Activated T-cell treated with anti-CD3 and anti-CD28 coated beads for 1 hour (primary cell): ENCODE measurements at places on chromosomes 7 and 10.

GRCh38 chr7:44735403-44736165 is 13.1 kb upstream of the ZMIZ2 start:
- DNase-seq = no peak

DNA sequence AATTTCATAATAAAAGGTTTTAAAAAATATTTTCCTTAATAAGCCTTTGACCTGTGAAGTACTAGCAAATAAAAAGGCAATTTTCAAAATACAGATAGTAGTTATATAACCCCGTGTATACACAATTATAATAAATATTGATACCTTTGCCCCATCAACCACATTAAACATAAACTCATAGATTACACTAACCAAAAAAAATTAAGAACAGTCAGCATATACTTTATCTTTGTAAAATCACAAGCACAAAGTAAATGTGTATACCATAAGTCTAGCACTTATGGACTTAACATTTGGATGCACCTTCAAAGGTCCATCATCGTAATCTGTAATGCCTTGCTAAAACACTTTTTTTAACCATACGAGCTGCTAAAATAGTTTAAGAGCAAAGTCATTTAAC is 123.4 kb downstream of the SNX13 start:
- DNase-seq = no peak

- DNase-seq = no peak
Observed at GRCh38 chr10:27019827-27020226, 80.5 kb downstream of the ANKRD26 start.

GRCh38 chr7:27678617-27679260 is 16.1 kb upstream of the HIBADH start:
- DNase-seq = no peak
